Activated CD8-positive, alpha-beta memory T cell treated with anti-CD3 and anti-CD28 coated beads, Interleukin-2, amount 50 U/mL, for 4 hours (primary cell): ENCODE measurements at places on chromosomes 2 and 18.

GRCh38 chr2:165407466-165407865 lies 62.0 kb upstream of the CSRNP3 start:
- no peak for DNase-seq

DNA sequence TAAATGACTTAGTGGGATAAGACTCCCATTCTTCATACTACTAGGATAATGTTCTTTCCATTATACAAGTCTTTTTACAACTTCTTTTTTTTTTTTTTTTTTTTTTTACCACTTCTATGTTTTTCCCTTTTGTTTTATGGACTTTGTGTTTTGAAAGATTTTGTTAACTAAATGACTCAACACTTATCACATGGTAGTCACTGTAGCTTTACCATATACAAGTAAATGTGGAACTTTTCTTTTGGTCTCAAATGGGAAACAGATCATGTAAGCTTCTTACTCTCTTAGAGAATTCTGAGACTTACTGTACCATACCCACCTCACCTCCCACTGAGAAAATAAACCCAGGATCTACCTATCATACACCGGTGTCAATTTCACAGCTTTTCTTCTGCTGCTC lies 590.3 kb upstream of the CDH2 start:
- DNase-seq = no peak

- DNase-seq = no peak
Measured at GRCh38 chr2:132790207-132790785, 120.3 kb upstream of the LYPD1 start.

- DNase-seq = no peak
Measured at GRCh38 chr2:3805201-3805939, 102.0 kb downstream of the DCDC2C start.

DNA sequence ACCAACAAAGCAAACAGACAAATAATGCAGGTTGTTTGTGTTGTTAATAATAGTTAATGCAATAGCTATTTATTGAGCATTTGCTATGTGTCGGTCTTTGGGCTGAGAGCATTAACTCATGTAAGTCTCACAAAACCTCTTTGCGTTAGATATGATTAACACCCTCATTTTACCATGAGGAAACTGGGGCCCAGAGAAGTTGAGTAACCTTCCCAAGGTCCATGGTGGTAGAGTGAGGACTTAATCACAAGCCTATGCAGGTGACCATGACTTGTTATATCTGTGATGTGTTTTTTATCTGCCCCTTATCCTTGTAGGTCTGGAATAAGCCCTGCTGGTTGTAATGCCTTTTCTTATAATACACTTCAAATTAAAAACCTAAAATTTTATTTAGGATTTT lies 124.5 kb upstream of the FAM136A start:
- DNase-seq = no peak

DNA sequence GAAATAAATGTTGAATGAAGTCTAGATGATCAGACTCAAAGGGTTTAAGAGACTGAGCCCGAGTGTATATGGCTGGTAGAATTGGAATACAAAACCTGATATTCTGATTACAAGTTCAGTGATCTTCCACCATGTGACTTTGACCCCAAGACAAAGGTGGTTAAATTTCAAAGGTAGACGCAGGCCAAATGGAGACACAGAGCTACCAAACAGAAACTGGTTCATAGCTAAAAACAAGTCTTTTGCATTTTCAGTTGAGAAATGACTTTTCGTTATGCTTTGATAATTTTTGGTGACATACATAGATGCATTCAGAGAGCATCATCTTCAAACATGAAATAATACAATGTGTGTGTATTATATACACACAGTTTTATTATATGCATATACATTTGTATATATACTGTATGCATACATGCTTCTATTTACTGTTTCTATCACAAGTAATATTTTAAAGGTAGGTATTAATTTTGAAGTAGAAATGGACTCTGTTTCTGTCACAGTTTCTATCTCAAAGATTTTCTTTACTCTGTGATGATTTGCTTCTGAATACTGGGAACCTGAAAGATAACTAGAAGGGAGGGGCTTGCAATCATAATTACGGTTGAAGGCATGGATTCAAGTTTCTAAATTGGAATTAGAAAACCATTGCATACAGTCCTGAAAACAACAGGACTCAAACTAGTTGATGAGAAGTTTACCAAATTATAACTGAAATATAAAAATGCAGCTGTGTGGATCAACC lies 142.3 kb downstream of the ABCA12 start:
- no peak for DNase-seq

GRCh38 chr18:64707052-64707451 lies 558.2 kb upstream of the LINC00305 start:
- no peak for DNase-seq

DNA sequence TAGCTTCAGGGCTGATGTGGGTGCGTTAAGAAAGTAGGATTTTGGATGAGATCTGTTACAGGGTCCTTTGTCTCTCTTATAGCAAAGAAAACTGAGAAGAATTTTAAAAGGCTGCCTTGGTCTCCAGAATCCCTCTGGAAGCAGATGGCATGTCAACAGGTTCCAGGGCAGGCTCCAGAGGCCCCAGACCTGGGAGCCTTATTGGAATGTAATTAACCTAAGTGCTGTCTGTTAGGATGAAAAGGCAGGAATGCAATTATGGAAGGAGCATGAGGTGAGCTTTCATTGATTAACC lies 97.2 kb upstream of the PKDCC start:
- DNase-seq = no peak
